ENCODE measurements at places on chromosomes 1 and 21. TPM values are rescaled to one million over a fixed set of nuclear protein-coding genes. Genes with fewer than 3 reads are reported as not detected.

- DNase-seq, result no peak
These were observed 82.3 kb downstream of the SYT2 start for GRCh38 chr1:202627841-202628565.

- DNase-seq, result no peak
These were observed 176.6 kb downstream of the USH2A start for GRCh38 chr1:216246577-216247203.

DNA sequence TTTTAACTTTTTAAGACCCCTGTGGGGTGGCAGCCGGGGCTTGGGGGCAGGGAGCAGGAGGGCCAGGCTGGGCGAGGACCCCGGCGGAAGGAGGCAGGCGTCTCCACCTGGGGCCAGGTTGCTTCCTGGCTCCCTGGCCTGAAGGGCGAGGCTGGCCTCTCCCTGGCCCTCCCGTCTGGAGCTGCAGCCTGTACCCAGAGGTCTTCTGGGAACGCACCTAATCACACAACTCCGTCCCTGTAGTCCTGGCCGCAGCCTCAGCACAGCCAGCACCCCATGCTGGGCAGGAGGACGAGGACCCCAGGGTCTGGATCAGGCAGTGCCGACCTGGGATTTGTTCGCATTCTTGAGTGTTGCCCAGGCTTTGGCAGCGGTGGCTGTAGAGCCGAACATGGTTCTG, 14.1 kb upstream of the TTC34 start:
- no peak for DNase-seq

Gene BCAR3
- polyA plus RNA-seq, result 49.2 TPM

Gene GBP4
- not detected for polyA plus RNA-seq

Gene IQCC
- 2.9 TPM for polyA plus RNA-seq
